T-helper 2 cell treated with Interferon-gamma antibody and Interleukin-4, amounts not matched to agents 100 ng/mL and 5 ng/mL, for 36 hours (primary cell): ENCODE measurements at places on chromosomes 6 and 20. TPM values are rescaled to one million over a fixed set of nuclear protein-coding genes. Genes with fewer than 3 reads are reported as not detected.

The RSPH4A gene
- total RNA-seq = 0.27 and 0.32 TPM in 2 replicates

The MACROD2 gene
- not detected in 2 replicates for total RNA-seq

The RNF114 gene
- total RNA-seq = 57.3 and 59.1 TPM in 2 replicates

The PRKN gene
- 0.14 and 0.91 TPM in 2 replicates for total RNA-seq

The CEP57L1 gene
- total RNA-seq = 19.7 and 21.9 TPM in 2 replicates

The GJA1 gene
- 0.07 TPM in 1 of 2 replicates, not detected in the other for total RNA-seq

The HLA-DQB1 gene
- total RNA-seq = 7.0 and 10.0 TPM in 2 replicates

The NR2E1 gene
- not detected in 2 replicates for total RNA-seq

The NKAPL gene
- total RNA-seq = not detected in 2 replicates
